Astrocyte (in vitro differentiated cells and primary cell): ENCODE measurements at places on chromosomes 6 and 20. TPM values are rescaled to one million over a fixed set of nuclear protein-coding genes. Genes with fewer than 3 reads are reported as not detected.
A peak's percentile ranks its signal among the peaks of the same experiment; 100 is the strongest.

Gene SLC32A1
- not detected in 2 replicates for total RNA-seq

Gene CAGE1
- 0.10 and 0.30 TPM in 2 replicates for total RNA-seq

Gene L3MBTL3
- total RNA-seq, result 19.2 and 22.2 TPM in 2 replicates

DNA sequence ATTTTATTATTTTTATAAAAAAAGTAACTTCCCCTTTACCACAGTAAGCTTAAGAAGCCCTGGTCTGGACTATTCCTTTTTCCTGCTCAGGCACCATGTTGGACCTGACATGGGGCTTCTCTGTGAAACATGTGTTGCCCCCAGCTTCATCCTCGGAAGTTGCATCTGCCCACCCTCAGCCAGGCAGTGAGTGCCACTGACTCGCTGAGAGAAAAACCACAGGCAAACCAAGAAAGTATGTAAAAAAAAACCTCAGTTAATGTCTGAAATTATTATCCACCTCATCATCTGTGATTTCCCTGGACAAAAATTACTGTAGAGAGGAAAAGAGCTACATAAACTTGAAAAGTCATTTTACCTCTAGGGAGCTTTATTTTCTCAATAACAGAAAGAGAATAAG, 109.9 kb upstream of the MCHR2 start:
- H3K27me3 ChIP-seq, result peaks cover 6% of the 10 kb centered on the region
- H3K36me3 ChIP-seq, result no peaks in the 10 kb centered on the region
- H3K4me3 ChIP-seq, result no peak overlapping the region
- no peak overlapping the region for H3K27ac ChIP-seq
- no peaks in the 10 kb centered on the region for H3K4me1 ChIP-seq

- no peak for DNase-seq
- no peak overlapping the region for H3K27ac ChIP-seq
- H3K27me3 ChIP-seq, result peaks cover 100% of the 10 kb centered on the region
- H3K36me3 ChIP-seq, result no peaks in the 10 kb centered on the region
- H3K4me3 ChIP-seq, result no peak overlapping the region
- H3K4me1 ChIP-seq, result peaks cover 3% of the 10 kb centered on the region
These were observed 7.8 kb downstream of the SIM1 start for GRCh38 chr6:100456908-100457235.

DNA sequence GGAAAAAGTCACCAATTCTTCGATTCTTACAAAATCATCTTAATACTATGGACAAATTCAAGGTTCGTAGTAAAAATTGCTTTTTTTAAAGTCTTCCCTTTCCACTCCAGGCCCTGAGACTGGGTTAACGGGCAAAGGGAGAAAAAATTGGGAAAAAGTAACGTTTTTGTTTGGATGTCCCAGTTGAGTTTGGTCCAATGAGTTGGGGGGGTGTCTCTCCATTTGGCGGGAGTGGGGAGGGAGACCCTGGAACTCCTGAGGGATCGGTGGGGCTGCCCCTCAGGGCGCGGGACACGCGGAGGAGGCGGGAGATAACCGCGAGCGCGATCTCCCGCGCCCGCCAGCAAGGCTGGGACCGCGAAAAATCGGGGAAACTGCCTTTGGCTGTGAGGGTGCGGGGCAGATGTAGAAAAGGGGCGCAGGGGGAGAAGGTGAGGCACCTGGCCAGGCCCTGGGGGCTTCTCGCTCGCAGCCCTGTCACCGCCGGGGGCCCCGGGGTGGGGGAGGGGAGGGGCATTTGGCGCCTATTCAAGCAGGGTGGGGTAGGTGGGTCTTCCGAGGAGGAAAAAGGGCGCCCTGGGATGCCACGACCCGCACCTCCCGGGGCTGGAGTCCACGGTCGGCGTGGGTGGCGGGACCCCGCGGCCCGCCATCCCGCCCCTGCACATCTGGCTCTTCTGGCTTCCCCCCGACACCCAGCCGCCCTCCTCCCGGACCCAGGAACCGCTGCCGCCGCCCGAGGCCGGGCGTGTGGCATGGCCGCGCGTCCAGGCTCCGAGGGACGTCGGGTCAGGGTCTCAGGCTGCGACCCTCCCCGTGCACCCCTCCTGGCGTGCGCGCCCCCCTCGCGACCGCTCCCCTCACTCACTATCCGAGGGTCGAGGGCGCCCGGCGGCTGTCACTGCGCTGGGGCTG, 595 bp downstream of the FBXO5 start:
- DNase-seq, result no peak
- peaks cover 3% of the 10 kb centered on the region for H3K36me3 ChIP-seq
- peak overlapping the region; percentile 94 for H3K4me3 ChIP-seq
- no peaks in the 10 kb centered on the region for H3K27me3 ChIP-seq
- peaks cover 10% of the 10 kb centered on the region for H3K4me1 ChIP-seq

DNA sequence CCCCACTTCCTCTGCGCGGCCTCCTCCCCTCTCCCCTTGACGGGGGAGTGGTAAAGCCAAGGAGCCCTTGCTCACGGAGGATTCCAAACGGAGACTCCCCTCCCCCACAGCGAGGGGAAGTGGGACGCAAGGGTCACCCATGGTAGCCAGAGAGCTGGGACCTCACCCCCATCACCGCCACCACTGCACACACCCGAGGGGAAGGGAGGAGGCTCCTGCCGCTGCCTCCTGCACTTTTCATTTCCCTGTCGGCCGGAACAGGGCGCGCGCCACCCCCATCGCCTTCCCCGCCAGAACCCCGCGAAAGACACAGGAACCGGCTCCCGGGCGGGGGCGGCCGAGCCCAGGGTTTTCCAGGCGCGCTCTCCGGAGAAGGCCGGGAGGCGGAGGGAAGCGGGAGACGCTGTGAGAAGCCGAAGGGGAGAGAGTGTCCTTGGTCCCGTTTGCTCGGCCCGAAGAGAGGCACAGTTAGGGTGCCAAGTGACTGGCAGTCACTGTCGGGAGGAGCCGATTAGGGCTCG, 789 bp downstream of the CCND3 start:
- H3K36me3 ChIP-seq, result peaks cover 6% of the 10 kb centered on the region
- H3K27ac ChIP-seq, result peak overlapping the region; percentile 70
- peak overlapping the region; percentile 97 for H3K4me3 ChIP-seq
- DNase-seq, result no peak

Gene EPPIN
- total RNA-seq, result not detected in 2 replicates

DNA sequence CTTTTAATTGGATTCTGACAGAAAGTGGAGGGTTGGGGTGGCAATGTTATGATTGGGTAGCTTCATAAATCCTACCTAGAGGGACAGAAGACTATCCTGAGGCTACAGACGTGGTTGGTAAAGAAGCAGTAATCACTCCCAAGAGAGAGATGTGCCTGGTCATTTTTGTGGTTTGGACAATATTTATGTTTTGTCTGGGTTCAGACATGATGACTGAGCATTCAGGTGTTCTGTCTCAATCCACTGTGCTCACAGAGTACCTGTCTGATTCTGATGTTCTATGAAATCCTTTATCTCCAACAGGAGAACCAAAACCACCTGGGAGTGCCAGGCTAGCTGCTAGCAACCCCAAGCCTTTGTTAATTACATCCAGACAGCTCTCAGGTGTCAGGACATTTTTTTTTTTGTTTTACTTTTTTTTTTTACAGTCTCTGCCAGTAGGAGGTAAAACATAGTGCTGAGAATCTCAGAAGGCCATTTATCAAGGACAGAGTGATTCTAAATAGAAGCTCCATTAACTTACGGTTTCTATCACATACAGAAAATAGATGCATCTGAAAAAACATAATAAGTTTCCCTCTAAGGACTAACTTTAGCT, 1.6 kb upstream of the HLA-DQA1 start:
- no peak for DNase-seq
- no peaks in the 10 kb centered on the region for H3K36me3 ChIP-seq
- H3K4me3 ChIP-seq, result no peak overlapping the region
- H3K27ac ChIP-seq, result no peak overlapping the region

Gene SLC26A8
- not detected in 2 replicates for total RNA-seq

DNA sequence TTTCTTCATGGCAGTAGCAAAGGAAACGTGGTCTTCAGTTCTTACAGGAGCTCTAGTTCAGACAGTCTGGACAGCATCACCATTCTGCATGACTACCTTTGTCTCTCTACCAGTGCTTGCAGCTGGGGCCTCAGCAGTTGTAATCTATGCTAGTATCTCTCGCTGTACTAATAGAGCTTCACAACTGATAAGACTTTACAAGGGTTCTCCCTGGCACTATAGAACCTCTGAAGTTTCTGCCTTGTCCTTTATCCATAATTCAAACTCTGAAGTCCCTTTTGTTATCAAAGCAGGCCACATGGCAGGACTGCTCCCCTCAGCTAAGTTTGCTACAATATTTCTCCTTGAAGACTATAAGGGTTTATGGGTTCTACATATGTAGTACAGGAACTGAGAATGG, 842.1 kb upstream of the ADGRB3 start:
- H3K27ac ChIP-seq, result no peak overlapping the region
- H3K4me3 ChIP-seq, result no peak overlapping the region
- H3K4me1 ChIP-seq, result no peaks in the 10 kb centered on the region
- no peaks in the 10 kb centered on the region for H3K27me3 ChIP-seq

- no peak for DNase-seq
- no peaks in the 10 kb centered on the region for H3K27me3 ChIP-seq
- no peaks in the 10 kb centered on the region for H3K4me1 ChIP-seq
- no peak overlapping the region for H3K27ac ChIP-seq
These were observed 97.9 kb downstream of the ZDHHC14 start for GRCh38 chr6:157478926-157479325.

- no peaks in the 10 kb centered on the region for H3K27me3 ChIP-seq
- no peaks in the 10 kb centered on the region for H3K4me1 ChIP-seq
- no peak for DNase-seq
- peaks cover 37% of the 10 kb centered on the region for H3K36me3 ChIP-seq
These were observed 29.1 kb downstream of the NDUFAF5 start for GRCh38 chr20:13813910-13814309.

DNA sequence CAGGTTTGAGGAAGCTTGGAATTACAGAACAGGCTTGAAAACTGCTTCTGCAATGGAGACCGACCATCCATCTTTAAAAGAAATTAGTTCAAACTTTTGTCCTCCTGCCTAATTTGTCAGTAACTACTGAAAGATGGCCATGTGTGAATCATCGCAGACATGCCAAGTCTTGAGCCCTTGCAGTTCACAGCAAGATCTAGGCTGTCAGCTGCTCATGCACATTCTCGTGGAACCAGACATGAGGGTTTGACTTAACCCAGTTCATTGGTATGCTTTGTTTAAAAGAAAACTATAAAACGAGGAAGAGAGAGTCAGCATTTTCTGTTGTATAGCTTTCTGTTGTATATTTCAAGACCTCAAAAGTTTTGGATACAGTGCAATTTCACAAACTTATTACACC, 74.0 kb upstream of the SAMD5 start:
- no peak overlapping the region for H3K27ac ChIP-seq
- H3K36me3 ChIP-seq, result no peaks in the 10 kb centered on the region
- DNase-seq, result peak; percentile 25

- H3K4me3 ChIP-seq, result no peak overlapping the region
- no peaks in the 10 kb centered on the region for H3K36me3 ChIP-seq
- peaks cover 5% of the 10 kb centered on the region for H3K4me1 ChIP-seq
- DNase-seq, result peak; percentile 9
These were observed 100.0 kb upstream of the RIPOR2 start for GRCh38 chr6:25035512-25036435.

Gene HS3ST5
- total RNA-seq, result 1.5 and 3.2 TPM in 2 replicates

GRCh38 chr6:42331019-42331418, 113.4 kb upstream of the MRPS10 start:
- H3K4me3 ChIP-seq, result no peak overlapping the region
- no peaks in the 10 kb centered on the region for H3K36me3 ChIP-seq
- H3K4me1 ChIP-seq, result no peaks in the 10 kb centered on the region

- H3K4me1 ChIP-seq, result peaks cover 12% of the 10 kb centered on the region
- no peak overlapping the region for H3K4me3 ChIP-seq
- no peak overlapping the region for H3K27ac ChIP-seq
These were observed 48.9 kb downstream of the HDDC2 start for GRCh38 chr6:125252891-125253290.

Gene PHACTR1
- 8.5 and 10.0 TPM in 2 replicates for total RNA-seq

GRCh38 chr6:151160929-151161757, 78.6 kb upstream of the AKAP12 start:
- no peak overlapping the region for H3K27ac ChIP-seq
- H3K4me3 ChIP-seq, result no peak overlapping the region
- no peaks in the 10 kb centered on the region for H3K4me1 ChIP-seq

Gene GMPR
- 1.6 and 2.0 TPM in 2 replicates for total RNA-seq

DNA sequence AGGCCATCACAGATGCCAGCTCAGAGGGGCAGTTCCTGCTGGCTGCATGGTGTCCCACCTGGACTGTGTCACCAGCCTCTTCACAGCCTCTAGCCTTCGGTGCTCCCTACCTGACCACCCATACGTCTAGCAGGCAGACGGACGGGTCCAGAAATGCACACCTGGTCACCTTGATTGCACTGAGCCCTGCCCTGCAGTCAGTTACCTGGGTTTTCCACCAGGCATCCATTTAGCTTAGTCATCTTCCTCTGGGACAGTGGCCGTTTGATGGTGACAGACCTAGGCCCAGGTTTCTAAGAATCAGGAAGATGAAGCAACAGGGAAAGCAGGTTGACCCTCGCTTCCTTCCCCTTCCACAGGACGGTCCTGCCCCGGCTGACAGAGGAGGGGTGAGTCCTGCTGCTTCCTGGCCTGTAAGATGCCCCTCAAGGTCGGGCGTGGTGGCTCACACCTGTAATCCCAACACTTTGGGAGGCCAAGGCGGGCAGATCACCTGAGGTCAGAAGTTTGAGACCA, 9.8 kb upstream of the BPI start:
- no peak overlapping the region for H3K27ac ChIP-seq
- H3K27me3 ChIP-seq, result no peaks in the 10 kb centered on the region
- peaks cover 11% of the 10 kb centered on the region for H3K4me1 ChIP-seq
- no peak overlapping the region for H3K4me3 ChIP-seq

DNA sequence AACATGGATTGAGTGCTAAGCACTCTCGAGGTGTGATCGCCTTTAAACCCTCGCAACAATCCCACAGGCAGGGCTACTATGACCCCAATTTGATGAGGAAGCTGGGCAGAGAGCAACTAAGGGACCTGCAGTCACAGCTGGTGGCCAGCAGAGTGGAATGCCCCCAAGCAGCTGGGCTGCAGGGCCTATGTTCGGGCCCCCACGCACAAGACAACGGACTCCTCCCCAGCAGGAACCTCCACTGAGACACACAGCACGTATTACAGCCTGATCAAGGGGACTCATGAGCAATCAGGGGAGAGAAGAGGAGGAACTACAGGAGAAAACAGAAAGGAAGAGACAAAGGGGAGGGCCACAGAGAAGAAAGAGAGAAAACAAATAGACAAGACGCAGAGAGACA, 21.7 kb downstream of the CST7 start:
- DNase-seq, result no peak
- no peaks in the 10 kb centered on the region for H3K27me3 ChIP-seq
- peaks cover 14% of the 10 kb centered on the region for H3K36me3 ChIP-seq
- no peak overlapping the region for H3K4me3 ChIP-seq
- H3K4me1 ChIP-seq, result no peaks in the 10 kb centered on the region

Gene NMBR
- total RNA-seq, result not detected in 2 replicates

Gene CST4
- total RNA-seq, result not detected in 2 replicates

GRCh38 chr20:36391456-36391855, 85.3 kb downstream of the DLGAP4 start:
- no peaks in the 10 kb centered on the region for H3K36me3 ChIP-seq
- no peak overlapping the region for H3K4me3 ChIP-seq
- no peak overlapping the region for H3K27ac ChIP-seq
- H3K4me1 ChIP-seq, result no peaks in the 10 kb centered on the region

Gene TFAP2D
- total RNA-seq, result not detected in 2 replicates

- H3K36me3 ChIP-seq, result no peaks in the 10 kb centered on the region
- H3K27me3 ChIP-seq, result no peaks in the 10 kb centered on the region
- no peak overlapping the region for H3K4me3 ChIP-seq
- no peaks in the 10 kb centered on the region for H3K4me1 ChIP-seq
- peak; percentile 18 for DNase-seq
These were observed 22.5 kb upstream of the HFE start for GRCh38 chr6:26064619-26065257.
